Posterior vena cava (tissue), 2 donors: ENCODE measurements at places on chromosomes 1 and 21. TPM values are rescaled to one million over a fixed set of nuclear protein-coding genes. Genes with fewer than 3 reads are reported as not detected.

PIK3R3 gene
- 39.7 TPM for total RNA-seq

- DNase-seq, result no peak
Measured at GRCh38 chr1:163674236-163674635, 352.5 kb downstream of the NUF2 start.

- peak; percentile 53 for DNase-seq
Measured at GRCh38 chr1:180255536-180256340, 25.7 kb downstream of the LHX4 start.

GRCh38 chr1:239810061-239810481 lies 281.6 kb upstream of the FMN2 start:
- DNase-seq, result no peak

GRCh38 chr1:61237659-61238358 lies 155.4 kb downstream of the NFIA start:
- DNase-seq, result no peak

- DNase-seq, result no peak
Measured at GRCh38 chr21:37758982-37759381, 157.3 kb downstream of the KCNJ6 start.
